ENCODE measurements at places on chromosomes 1 and 21. TPM values are rescaled to one million over a fixed set of nuclear protein-coding genes. Genes with fewer than 3 reads are reported as not detected.

PLA2G2C gene
- total RNA-seq = not detected

DNA sequence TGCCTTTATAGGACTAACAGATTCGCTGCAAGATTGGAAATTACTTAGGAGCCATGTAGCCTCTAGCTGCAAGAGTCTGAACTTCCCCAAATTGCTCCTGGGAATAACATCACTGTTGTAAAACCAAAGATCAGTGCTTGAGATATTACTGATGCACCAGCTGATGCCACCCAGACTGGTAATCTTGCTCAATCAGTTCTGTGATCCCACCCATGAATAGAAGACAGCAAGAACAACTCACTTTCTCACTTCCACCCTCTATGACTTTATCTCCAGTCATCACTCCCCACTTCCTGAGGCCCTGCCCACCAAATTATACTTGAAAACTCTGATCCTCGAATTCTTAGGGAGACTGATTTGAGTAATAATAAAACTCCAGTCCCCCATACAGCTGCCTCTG is 1011.1 kb downstream of the PLA2G4A start:
- no peak overlapping the region for H3K4me3 ChIP-seq
- no peak overlapping the region for H3K27ac ChIP-seq
- H3K4me1 ChIP-seq = no peaks in the 10 kb centered on the region

GRCh38 chr1:222794656-222795474 is 20.0 kb upstream of the DISP1 start:
- H3K4me1 ChIP-seq = no peaks in the 10 kb centered on the region
- no peak for DNase-seq
- H3K27me3 ChIP-seq = no peaks in the 10 kb centered on the region
- H3K27ac ChIP-seq = no peak overlapping the region
- no peak overlapping the region for H3K4me3 ChIP-seq

- peaks cover 9% of the 10 kb centered on the region for H3K36me3 ChIP-seq
- H3K4me3 ChIP-seq = no peak overlapping the region
- no peaks in the 10 kb centered on the region for H3K27me3 ChIP-seq
- H3K4me1 ChIP-seq = peaks cover 31% of the 10 kb centered on the region
- DNase-seq = no peak
- no peak overlapping the region for H3K27ac ChIP-seq
Observed at GRCh38 chr1:227922501-227923352, 25.0 kb downstream of the WNT9A start.

GRCh38 chr21:17819877-17820229 is 697 bp upstream of the C21orf91 start:
- peak overlapping the region; percentile 78 for H3K4me3 ChIP-seq
- no peaks in the 10 kb centered on the region for H3K27me3 ChIP-seq
- no peak for DNase-seq
- peaks cover 2% of the 10 kb centered on the region for H3K4me1 ChIP-seq

DNA sequence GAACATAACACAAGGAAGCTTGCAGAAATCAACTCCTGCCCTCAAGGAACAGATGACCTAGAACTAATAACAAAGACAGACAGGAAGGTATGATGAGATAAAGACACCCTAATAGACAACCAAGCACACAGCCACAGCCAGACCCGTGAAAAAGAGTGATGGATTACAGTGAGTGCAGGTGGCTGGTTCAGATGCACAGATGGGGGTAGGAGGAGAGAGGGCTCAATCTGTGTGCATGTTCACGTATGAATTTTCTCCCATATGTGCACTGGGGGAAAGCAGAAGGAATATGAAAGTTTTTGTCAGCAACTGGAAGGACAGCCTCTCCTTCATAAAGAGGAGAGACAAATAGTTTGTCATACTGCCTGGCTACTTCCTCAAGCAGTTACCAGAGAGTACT is 367.1 kb downstream of the PBX1 start:
- no peak overlapping the region for H3K4me3 ChIP-seq
- no peaks in the 10 kb centered on the region for H3K36me3 ChIP-seq
- H3K27ac ChIP-seq = no peak overlapping the region

Measured in muscle of leg (tissue), 16 donors.